Activated T-helper 2 cell treated with anti-CD3 and anti-CD28 coated beads, Interferon-gamma antibody, Interleukin-2, Interleukin-4, amounts not matched to agents 10 μg/mL and 5 μg/mL and 100 μg/mL, durations not matched to agents 14 hours and 24 hours and 36 hours (primary cell): ENCODE measurements at places on chromosomes 7 and 10.

DNA sequence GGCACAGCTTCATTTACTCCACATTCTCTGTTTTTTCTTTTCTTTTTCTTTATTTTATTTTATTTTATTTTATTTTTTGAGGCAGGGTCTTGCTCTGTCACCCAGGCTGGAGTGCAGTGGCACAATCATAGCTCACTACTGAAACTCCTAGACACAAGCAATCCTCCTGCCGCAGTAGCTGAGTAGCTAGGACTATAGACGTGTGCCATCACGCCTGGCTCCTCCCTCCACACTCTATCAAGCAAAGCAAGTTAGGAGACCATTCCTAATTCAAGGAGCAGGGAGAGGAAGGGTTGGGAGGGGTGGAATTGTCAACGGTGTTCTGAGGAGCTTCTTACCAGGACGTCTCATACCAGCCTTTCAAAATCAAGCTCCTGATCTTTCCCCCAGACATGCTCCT is 52.4 kb downstream of the OAT start:
- no peak for DNase-seq

DNA sequence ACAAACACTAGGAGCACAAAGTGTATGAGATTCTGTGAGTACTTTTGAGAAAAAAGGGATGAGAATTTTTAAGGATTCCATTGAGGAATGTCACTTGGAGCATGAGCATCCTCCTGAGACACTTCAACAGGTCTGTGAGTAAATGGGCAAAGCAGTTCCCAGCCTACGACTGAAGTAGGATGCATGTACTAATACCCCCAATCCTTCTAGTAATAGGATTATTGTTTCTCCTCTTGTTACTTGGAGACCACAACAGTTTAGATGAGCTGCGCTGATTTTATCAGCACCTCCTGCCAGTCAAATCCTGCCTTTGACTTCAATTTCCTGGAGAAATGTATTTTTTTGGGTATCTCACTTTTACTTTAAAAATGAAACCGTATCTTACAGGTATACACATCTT is 820 bp downstream of the BBS9 start:
- DNase-seq, result no peak

- DNase-seq, result no peak
These were observed 222.4 kb downstream of the TCERG1L start for GRCh38 chr10:131089150-131089549.

GRCh38 chr7:155356323-155357105 is 58.8 kb downstream of the INSIG1 start:
- no peak for DNase-seq

DNA sequence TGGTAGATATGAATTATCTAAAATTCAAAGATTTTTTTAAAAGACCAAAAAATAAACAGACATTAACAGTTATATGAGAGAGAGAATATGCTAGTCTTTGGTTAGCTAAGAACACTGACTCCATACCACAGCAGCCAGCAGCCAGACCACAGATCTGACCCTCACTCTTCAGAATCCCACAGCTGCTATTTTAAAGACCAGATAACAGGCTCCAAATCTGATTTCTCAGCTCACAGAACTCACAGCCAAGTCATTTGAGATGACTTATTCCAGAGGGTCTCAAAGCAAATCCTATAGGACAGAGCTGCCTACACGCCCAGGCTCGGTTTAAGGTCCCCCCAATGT is 20.4 kb downstream of the NUDCD3 start:
- DNase-seq, result no peak

DNA sequence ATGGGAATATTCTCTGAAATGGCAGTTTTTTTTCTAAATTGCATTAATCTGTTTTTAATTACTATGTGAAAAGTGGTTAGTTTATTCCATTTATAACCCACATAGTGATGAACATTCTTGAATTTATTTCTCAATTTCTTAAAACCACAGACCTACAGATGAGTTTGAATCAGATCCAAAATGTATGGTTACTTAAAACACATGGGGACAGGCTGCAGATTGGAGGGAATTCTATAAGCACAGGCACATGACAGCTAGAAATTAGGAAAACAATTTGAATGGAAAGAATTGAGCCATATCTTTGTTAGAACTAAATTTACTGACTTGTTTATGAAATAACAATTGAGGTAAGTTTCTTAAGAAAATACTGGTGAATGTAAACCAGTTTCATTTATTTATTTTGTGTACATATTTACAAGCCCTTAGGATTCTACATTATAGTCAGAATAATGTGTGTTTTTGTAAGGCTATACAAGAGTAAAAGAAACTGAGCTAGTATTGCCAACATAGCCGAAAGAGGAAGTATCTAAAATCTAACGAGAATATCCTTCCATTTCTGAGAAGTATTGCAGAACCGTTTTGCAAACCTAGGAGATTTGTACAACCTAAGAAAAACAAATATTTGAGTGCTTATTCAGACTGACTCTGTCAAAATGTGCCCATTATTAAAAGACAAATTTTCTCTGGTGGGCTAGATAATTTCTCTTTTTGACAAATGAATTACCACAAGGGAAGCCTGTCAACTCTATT is 434.3 kb upstream of the SEMA3D start:
- DNase-seq, result no peak

DNA sequence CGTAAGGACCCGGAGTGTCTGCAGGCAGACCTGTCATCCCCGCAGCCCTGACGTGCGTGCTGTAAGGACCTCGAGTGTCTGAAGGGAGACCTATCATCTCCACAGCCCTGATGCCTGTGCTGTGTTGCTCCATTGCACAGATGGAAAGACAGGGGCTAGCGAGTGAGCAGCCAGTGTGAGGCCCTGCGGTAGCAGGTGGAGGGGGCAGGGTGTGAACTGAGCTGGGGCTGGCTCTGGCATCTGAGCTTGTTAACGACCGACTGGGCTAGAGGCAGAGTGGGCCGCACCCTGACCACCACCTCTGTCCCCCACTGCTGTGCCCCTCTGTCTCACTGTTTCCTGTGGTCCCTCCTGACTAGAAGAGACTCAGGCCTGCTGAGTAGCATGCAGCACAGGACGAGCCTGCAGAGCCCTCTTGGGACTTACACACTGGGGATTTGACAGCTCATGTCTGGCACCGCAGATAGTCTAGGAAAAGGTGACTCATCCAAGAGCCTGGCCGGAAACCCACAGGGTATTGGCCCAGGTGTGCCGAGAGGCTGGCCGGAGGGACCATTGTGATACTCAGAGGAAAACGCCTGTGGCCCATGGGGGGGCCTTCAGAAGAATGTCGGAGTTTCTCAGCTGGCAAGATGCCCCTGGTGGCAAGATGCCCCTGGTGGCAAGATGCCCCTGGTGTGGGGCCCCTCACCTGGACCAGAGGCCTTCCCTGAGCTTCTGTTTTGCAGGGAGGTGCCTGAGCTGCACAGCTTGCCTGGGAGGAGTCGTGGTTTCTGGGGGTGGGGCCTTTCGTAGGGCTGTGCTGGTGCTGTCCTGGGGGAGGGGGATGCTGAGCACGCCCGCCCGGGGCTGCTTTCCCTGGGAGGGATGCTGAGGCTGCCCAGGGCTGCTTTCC is 34.3 kb downstream of the INPP5A start:
- DNase-seq, result peak; percentile 72

DNA sequence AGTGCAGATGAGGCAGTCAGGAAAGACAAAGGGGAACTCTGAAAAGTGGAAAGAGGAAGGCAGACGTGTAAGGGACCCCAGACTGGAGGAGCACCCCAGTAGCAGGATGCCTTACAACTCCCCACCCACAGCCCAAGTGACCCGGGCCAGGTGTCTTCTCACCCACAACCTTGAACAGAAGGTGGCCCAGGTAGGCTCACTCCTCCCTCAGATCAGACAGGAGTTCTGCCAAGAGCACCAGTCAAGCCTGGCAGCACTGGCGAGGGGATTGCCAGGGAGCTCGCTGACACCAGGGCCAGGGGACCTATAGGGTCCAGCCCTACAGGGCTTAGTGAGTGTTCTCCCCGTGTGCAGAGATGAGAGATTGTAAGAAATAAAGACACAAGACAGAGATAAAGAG is 27.1 kb upstream of the LMBR1 start:
- DNase-seq, result no peak

DNA sequence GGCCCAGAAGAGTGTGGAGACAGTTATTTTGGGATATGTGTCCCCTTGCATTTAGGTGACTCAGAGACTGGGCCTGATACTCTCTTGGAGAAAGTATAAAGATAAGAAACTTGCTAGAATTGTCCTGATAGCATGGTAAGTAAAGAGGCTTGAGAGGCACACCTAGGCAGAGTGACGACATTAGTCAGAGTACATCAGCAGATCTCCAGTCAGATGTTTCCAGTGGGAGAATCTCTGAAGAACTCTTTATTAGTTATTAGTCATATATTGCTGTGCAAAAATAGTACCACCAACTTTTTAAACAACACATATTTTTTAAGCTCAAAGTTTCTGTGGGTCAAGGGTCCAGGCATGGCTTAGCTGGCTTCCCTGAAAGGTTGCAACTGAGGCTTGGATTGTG is 182.6 kb downstream of the NEBL start:
- DNase-seq, result no peak

DNA sequence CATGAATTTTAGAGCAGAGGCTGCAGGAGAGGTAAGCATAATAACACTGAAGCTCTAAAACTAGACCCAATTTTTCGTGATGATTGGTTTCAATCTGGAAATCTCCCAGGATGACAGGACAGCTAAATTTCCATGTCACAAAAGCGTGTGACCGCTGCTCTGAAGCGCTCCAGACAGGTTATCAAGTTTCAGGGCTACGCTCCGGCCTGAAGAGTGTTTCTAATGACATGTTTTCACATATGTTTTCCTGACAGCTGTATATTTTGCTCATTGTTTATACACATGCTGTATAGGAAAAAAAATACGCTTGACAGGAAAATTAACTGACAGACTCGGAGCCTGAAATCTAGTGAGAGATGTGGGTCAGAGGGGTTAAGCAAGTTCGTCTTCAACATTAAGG is 219.8 kb upstream of the BMPER start:
- no peak for DNase-seq

DNA sequence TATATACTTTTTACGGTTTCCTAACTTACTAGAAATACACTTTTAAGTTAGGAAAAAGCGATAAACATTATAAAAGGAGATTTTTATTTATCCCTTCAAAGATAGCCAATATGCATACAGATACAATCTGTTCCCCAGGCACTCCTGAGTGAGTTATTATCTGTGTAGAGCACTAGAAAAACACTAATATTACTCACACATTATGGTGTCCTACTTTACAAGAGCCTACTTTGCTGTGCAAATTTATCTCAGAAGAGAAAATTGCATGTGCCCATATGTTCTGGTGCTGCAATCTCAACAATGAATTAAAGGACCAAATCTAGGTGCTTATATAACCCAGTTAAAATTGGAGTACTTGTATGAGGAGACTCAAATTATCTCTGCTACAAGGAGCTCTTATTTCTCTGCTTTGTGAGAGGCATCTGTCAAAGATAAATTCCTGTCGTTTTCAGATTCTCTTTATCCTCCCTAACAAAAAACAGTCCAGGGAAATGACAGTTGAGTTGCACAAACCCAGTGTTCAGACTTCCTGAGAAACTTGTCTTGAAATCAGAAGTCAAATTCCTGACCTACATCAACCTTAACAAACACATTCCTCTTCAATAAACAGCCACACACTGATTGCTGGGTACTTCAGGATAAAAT is 28.9 kb downstream of the CPA1 start:
- no peak for DNase-seq

- DNase-seq, result no peak
These were observed 86.5 kb upstream of the PFKP start for GRCh38 chr10:2980791-2981360.

GRCh38 chr7:99219985-99220384 is 12.1 kb upstream of the KPNA7 start:
- no peak for DNase-seq

GRCh38 chr10:65911151-65911835 is 1014.5 kb upstream of the LRRTM3 start:
- DNase-seq, result no peak

DNA sequence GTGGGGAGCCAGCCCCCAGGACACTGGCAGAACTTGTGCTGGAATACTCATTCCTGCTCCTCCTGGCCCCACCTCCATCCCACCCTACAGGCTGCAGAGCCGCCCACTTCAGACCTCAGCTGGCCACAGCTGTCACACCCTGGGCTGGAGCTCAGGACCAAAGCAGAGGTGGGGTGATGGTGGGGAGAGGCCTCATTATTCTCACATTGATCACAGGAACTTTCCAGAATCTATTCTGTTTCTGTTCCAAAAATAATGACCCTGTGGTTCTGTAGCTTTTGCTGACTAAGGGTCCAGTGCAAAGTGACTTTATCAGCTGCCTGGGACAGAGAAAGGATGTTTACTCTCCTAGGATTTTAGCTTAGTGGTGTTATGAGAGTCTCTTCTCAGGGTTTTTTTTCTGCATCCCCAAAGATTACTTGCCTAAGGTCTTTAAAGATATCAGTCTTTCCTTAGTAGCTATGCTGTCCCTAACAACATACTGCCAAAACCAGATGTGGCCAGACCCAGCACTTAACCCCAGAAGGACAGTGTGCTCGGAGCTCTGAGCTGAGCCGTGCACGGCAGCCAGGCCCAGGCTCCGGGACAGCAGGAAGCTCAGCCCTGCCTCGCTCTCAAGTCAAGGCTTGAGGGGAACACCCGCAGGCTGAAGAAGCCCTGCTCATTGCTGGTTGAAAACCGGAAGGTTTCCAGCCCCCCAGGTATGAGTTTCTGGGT is 223.3 kb downstream of the MLLT10 start:
- no peak for DNase-seq

DNA sequence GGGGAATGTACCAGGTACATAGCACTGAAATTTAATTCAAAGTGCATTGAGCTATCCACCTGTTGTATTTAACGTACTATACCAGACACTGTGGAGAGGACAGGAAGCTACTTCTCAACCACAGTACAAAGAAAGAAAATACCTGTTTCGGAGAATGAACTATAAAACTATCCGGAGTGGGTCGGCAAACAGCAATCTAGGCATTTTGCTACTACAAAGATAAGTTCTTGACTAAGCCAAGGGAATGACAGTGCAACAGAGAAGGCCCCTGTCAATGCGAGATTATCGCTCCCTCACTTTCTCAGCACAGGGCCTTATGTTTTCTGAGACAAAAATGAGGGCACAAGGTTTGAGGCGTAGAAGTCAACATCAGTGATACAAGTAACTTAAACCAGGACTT is 27.4 kb downstream of the SFMBT2 start:
- DNase-seq, result no peak

DNA sequence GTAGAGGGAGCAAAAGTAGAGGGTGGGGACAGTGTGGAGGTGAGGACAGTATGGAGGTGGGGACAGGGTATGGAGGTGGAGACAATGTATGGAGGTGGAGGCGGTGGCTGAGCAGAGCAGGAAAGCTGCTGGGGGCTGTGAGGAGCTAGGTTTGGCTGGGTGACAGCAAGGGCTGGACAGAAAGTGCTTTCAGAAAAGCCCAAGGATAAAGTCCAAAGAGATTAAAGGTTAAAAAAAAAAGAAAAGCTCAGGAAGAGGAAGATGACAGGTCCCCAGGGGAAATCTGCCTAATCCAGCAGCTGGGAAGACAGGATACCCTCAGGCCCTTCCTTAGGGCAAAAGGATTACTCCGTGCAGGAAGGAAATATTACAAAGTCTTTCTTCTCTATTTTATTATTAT is 32.1 kb upstream of the PFKFB3 start:
- DNase-seq, result no peak

DNA sequence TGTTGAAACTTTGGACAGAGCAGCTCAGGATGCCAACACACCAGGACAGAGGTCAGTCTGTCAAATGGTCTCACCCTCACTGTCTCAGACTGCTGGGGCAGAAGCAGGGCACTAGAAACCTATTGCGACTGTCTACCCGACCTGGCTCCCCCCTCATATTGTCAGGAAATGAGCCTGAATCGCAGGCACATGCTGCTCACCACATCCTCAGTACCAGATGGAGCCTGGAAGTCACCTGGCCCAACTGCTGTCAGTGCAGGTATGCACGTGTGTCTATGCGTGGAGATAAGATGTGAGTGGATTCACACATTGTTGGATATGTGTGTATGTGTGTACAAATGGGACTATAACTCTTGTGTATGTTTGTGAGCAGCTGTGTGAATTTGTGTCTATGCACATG is 3.2 kb upstream of the CDHR1 start:
- no peak for DNase-seq
